ENCODE measurements at places on chromosomes 5 and 9.

GRCh38 chr5:149636861-149637246 is 55.6 kb downstream of the ARHGEF37 start:
- peak; percentile 55 for DNase-seq

- DNase-seq: no peak
Observed at GRCh38 chr9:83154821-83155220, 91.9 kb upstream of the RASEF start.

GRCh38 chr5:80960531-80961375 is 590 bp downstream of the RASGRF2 start:
- DNase-seq: peak; percentile 23

GRCh38 chr9:127180457-127181314 is 58.3 kb upstream of the ANGPTL2 start:
- DNase-seq: no peak

DNA sequence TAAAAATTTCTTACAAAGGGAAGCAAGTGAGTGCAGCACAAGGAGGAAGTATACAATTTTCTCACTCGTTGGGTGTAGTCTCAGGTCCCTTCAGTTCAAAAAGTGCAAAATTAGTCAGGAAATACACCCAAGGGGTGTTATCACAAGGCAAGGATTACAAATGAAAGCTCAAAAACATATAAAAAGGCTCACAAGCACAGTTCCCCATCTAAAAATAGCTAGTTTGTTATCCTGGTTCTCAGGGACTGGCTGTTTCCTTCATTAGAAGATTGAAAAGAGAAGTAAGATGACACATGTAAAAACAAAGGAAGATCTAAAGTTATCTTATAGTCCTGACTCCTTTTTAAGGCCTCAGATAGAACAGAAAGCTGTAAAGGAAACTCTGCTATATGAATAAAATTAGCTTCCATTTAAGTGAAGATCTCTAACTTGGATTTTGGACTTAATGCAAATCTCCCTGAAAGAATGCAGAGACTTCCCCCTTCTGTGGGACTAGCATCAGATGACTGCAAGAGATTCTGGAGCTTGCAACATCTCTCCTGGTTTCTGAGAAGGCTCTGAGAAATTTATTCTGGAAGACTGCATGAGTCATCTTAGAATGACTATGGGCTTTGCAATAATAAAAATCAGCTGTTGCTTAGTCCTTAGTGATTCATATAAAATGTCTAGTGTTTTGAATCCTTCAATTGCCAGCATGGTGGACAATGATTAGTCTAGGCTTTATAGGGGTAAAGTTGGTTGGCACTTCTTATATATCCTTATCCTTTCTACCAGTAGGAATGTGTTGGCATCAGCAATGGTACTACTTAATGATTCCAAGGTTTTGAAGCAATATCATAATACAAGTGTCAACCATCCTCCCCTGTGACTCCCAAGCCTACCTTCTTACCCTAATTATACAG is 25.4 kb downstream of the DAB2 start:
- peak; percentile 4 for DNase-seq

DNA sequence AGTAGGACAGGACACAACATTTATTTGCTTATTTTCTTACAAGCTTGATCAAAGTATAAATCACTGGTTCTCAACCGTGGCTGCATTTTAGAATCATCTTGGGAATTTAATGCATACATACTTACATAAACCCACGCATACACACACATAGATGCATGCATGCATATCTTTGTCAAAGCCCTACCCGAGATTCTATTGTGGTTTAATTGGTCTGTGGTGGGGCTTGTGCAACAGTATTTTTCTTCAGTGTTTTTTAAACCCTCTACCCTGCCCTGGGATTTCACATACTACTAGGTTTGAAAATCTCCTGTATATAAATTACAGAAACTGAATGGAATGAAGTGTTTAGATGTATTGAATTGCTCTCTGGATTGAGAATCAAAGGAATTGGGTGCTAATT is 1166.2 kb downstream of the MAT2B start:
- no peak for DNase-seq

DNA sequence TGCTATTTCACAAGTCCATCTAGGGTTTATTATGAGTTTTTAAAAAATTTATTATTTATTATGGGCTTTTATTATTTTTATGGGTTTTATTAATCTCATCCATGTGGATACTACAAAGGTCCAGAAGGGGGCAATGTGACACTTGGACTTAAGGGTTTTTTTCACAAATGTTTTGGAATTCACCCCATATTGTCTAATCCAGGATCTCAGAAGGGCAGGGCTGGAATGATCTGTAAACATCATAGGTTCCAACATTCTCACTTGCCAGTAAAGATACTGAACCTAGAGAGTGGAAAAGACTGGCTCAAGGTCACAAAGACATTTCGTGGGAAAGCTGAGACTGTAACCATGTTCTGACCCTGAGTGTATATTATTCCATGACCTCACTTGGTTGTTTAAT is 35.6 kb downstream of the NIM1K start:
- DNase-seq: no peak

GRCh38 chr5:143197260-143197656 is 206.2 kb downstream of the NR3C1 start:
- DNase-seq: no peak

DNA sequence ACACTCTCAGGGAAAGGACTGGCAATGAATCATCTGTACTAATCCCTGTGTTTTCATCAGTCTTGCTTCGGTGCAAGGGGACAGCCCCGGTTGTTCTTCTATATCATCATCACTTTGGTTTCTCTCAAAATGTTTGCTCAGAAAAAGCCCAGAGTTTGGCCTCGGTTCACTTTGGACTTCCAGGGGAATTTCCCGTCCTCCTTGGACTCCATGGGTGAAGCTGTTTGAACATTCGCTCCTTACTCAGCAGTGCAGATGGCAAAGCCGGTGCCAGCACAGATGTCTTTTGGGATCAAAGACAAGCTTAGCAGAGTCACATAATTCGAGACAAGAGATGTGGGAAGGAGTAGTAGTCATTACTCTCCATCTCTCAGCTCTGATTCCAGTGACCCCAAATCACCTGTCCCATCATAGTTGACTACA is 69.8 kb upstream of the TNFSF8 start:
- DNase-seq: no peak

DNA sequence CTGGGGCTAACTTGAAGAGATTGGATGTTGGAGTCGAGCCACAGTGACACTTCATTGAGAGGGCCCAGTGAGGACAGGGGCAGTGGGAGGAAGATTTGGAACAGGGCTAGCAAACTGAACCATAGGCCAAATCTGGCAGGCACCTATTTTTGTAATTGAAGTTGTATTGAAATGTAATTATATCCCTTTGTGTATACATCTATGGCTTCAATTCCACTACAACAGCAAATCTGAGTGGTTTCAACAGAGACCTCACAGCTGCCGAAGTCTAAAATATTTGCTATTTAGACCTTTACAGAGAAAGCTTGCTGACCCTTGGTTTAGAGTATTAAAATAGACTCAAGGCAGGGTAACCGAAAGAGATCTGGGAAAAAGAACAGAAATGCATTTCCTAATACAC is 4.7 kb upstream of the TNFSF8 start:
- DNase-seq: no peak

DNA sequence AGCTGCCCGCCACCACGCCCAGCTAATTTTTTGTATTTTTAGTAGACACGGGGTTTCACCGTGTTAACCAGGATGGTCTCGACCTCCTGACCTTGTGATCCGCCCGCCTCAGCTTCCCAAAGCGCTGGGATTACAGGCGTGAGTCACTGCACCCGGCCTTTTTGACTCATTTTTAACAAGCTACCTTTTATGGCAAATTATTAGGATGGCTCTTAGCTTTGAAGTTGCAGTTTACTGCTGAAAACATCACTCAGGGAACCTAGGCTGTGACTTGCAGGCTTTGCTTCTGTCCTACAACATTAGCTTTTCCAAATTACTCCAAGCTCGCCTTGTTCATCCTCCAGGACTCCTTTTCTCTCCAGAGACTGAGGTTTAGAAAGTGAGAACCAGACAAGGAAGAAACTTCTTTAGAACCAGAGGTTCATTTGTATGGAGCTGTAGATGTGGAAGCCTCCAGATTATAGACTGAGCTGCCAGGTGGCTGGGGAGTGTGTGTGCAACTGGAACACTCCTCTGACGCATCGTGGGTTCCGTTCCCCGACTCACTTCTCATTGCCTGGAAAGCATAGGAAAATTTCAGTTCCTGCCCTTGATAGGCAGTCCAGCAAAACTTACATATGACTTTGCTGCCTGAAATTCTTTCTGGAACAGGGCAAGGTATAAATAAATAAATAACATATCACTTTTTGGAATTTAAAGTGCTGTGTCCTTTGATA is 23.8 kb upstream of the SPTAN1 start:
- no peak for DNase-seq

- peak; percentile 13 for DNase-seq
Observed at GRCh38 chr9:2655411-2655901, 33.9 kb downstream of the VLDLR start.

- DNase-seq: no peak
Observed at GRCh38 chr9:81396528-81396927, 292.8 kb downstream of the TLE1 start.

DNA sequence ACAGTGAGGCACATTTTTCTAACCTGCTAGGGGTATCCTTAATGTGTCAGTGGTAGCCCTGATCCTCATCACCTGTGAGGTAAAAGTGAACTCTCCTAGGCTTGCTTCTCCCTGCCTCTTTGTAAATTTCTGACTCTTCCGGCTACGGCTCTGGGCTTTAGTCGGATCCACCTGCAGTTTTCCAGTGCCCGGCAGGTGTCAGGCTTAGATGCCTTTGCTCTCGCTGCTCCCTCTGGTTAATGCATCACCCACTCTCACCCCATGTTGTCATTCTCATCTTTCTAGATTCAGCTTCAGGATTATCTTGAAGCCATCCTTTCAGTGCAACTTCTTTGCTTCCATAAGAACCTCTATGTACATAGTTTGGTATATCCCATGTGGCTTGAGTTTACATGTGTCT is 3.6 kb downstream of the CEP78 start:
- peak; percentile 3 for DNase-seq

DNA sequence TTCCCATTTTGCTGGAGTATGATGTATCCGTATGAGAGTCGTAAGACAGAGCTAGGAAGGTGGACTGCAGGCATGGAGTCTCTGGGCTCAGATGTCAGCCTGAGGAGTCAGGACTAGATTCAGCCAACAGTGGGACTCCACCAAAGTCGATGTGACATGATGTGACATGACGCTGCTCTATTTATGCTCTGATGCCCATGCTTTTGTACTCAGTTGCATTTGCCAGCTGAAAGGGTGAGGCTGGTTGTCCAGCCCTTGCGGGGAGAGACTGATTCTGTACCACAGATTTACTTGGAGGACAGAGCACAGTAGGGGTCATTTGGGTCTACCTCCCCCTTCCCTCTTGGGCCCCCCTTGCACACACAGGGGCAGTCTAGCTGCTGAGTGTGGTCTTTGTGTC is 88.5 kb upstream of the ATG10 start:
- DNase-seq: no peak

DNA sequence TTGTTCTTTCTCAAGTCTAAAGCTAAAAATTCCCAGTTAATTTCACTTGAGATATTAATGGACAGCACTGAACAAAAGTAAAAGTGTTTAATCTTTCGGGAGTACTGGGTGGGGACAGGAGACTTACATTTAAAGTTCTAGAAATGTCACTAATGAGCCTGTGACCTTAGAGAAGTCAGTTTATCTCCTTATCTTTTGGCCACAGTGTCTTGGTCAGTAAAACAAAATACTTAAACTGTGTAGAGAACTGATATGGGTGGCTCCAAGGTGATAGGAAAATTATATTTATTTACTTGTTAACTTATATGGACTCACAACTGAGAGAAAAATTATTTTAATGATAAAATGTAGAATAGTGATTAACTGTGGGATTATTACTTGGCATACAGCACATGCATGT is 8.9 kb downstream of the IPO11 start:
- DNase-seq: no peak

DNA sequence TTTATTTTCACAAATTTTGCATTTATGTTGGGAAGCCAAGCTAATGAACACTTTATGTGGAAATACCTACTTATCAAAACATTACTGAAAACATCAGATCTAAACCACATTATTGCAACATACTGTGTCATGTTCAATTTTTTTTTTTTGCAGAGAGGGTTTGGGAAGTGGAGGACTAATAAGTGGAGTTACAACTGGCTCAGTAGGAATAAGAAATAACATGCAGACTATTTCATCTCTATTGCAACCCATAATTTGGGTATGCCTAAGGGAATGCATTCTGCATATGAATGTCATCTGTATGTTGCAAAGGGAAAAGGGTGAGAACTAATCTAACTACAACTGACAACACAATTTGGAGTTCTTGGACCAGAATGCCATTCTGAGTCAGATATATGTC is 41.8 kb downstream of the APC start:
- no peak for DNase-seq

DNA sequence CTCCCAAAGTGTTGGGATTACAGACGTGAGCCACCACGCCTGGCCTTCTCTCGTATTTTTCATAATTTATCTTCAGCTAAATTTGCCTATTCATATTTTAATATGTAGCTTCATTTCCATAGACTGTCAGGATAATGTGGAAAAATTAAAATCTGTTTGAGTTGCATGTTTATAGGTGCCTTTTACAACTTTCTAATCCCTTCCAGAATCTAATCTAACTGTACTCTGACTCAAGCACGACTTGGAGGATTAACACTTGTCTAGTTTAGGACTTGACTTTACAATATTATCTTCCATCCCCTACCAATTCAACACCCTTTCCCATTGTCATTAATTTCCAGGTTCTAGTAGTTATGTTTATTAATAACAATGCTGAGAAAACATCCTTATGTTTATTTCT is 1761.5 kb downstream of the MAT2B start:
- no peak for DNase-seq

GRCh38 chr9:114957558-114957957 is 27.2 kb upstream of the TNFSF8 start:
- no peak for DNase-seq

DNA sequence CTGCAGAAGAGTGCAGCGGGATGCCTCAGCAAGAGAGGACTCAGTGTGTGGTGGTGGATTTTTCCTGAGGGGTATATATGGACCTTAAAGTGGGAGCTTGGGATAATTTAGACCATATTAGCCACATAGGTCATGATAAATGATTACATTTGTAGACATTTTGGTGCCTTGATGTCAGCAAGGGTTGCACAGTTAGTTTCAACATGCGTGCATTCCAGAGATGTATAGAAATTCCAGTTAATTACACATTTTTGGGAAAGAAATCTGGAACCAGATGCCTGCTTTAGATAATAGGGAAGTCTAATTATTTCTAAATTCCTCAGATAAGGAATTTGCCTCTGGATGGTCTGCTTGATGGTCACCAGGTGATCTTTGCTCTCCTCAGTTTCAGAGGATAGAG is 440.6 kb upstream of the PAPPA start:
- no peak for DNase-seq

GRCh38 chr5:35781181-35781790 is 75.4 kb upstream of the IL7R start:
- DNase-seq: no peak
